ENCODE measurements at places on chromosomes 16 and 17.

DNA sequence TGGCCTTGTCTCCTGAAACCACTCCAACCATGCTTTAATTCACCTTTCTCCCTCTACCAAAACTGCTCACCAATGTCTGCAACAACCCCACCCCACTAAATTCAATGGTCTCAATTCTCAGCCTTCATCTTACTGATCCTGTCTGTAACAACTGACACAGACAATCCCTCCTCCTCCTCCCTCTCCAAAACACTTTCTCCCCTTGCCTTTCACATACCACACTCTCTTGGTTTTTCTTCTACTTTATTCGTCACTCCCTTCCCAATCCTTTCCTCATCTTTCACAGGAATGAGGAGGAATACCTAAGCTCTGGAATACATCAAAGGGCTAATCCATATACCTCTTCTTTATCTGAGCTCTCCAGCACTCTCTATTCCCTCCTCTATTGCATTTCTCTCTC lies 65.4 kb downstream of the STH start:
- DNase-seq = no peak

DNA sequence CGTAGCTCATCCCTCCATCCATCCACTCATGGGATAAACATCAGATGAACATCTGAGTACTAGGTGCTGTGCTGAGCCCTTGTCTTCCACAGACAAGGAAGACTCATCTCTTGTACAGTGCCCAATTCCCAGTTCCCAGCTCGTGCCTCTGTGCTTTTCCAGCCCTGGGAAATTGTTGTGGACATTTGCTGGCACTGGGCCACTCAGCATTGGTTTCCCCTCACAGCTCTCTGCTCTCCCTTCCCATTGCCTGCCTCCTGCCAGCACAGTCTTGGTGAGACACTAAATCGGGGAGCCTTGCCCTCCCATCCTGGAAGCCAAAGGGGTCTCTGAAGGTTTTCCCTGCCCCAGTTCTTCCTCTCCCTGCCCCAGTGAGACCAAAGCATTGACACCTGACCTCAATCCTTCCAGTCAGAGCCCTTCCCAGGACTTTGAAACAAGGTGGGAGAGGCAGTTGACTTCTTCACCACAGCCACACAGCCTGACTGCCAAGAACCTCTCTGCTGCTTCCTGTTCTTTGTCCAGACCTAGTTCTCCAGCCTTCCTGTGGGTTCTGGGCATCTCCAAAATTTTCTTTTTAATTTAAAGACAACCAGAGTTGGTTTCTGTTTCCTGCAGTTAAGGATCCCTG lies 50.2 kb downstream of the WSB1 start:
- DNase-seq = no peak

DNA sequence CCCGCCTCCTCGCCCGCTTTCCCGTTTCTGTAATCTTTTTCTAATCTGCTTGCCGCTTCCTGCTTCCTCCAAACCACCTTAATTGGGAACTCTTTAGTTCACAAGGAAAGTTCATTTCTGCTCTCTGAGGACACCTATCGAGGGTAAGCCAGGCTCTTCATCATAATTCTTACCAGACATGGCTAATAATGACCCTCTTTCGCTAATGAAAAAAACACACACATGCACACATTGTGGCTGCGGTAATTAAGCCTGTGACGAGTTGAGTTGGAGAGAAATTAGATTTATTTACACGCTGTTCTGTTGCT lies 100.6 kb downstream of the ZNF423 start:
- DNase-seq = peak; percentile 21

GRCh38 chr16:79284766-79285165 lies 315.8 kb downstream of the MAF start:
- no peak for DNase-seq

DNA sequence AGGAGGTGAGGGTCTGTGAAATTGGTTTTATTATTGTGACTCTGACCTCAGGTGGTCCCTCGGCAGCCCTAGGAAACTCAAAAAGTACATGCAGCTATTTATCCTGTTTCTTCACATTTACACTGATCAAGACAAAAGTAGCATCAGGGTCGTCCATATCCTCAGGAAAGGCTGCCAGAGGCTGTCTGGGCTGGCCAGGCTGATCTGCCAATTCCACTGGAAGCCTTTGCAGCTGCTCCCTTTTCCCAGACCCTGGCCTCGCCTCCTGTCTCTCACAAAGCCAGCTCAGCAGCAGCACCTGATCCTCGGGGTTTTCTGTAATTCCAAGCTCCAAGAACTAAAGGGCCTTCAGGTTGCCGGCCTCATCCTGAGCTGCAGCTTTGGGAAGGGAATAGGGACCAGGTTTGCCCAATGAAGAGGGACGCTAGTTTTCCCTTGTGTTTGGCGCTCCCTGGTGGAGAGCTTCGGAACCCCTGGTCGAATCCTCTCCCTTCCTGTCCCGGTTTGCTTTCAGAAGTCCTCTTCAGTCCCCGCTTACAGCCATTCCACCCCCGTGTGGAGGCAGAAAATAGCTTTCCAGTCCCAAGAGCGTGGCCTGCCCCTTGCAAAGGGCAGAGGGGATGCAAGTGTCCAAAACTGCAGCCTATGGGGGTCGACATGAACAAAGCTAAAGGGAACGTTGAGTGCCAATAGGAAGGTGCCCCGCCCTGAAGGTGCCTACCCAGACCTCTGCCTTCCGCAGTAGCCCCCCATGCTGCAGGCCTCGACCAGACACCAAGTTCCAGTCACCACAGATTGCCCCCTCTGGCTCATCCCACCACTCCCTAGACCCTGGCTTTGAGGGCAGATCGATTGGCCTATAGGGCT lies 13.4 kb downstream of the MFSD6L start:
- DNase-seq = peak; percentile 55

DNA sequence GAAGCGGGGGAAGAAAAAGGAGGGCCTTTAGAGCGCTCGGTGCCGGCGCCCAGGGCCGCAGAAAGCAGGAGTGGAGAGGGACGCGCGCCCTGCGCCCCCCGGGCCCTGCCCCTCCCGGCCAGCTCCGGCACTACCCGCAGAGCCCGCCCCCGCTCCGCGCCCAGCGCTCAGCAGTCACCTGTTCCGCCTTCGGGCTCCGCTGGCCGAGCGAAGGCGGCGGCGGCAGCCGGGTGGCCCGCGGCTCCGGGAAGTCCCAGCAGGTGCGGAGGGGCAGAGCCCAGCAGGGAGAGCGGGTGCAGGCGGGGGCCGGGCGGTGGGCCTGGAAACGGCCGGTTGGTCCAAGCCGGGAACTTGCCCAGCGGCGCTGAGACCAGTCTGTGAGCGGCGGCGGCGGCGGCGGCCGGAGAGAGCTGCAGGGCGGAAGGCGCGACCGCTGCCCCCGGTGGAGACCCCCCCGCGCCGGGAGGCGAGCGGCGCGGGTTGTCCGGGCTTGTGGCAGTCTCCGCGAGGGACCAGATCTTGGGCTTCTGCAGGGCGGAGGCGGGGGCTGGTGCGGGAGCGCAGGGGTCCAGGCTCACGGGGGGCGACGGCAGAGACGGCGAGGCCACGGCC lies 2.2 kb downstream of the IRX3 start:
- no peak for DNase-seq

DNA sequence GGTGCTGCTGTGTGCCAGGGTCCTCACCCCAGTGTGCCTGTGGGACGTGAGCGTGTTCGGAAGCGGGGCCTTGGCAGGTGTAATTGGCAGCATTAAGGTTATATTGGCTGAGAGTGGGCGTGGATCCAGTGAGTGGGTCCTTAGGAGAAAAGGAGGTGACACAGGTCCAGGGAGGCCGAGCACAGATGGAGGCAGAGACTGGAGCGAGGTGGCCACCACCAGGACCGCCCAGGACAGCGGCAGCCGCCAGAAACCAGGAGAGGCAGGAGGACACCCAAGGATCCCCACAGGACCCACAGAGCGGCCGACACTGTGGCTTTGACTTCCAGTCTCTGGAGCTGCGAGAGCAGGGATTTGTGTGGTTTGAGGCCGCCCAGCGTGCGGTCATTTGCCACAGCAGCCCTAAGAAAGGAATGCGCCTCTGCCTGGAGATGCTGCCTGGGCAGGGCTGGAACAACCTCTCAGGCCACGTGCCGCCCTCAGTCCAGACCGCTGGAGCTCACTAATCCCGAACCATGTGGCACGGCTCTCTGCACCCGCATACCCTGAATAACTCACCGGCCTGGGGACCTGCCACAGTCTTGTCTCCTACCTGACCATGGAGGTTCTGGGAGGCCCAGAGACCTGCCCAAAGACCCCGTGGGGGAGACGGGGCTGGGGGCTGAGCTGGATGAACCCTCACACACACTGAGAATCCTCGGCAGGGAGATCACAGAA lies 45.4 kb downstream of the SOX8 start:
- DNase-seq = no peak

DNA sequence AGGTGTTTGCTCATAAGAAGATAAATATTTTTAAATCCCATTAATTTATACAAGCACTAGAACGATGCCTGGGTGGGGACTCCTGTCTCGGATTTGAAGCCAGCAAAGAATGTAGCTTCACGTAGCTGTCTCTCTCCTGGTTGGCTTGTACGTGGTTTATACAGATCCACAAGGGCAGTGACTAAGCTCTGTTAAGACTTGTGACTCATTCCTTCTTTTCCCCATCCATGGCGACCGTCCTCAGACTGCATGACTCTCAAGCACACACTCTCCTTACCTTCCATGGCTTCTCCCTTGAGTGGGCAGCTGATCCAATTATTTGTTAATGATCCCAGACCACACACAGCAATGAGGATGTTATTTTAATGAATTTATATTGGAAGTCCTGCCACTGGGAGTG lies 679.7 kb upstream of the SOX9 start:
- DNase-seq = peak; percentile 29

GRCh38 chr16:17375461-17376304 lies 95.1 kb downstream of the XYLT1 start:
- DNase-seq = no peak

DNA sequence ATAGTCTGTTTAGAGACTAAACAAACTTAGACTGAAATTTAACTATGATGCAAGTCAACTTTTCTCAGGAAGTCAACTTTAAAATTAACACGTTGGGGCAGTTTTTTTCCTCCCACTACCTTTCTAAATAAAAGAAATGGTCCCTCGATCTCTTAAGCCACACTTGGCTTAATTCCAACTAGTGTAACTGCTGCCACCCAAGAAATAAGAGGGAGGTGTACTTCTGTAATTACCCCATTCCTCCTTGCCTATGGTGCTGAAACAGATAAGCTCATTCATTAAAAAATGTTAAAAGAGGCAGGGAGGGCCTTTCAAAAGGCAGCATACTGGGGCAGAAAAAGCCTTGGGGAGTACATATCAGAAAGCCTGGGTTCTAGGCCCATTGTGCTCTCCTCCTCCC lies 59.8 kb downstream of the NCOR1 start:
- no peak for DNase-seq

DNA sequence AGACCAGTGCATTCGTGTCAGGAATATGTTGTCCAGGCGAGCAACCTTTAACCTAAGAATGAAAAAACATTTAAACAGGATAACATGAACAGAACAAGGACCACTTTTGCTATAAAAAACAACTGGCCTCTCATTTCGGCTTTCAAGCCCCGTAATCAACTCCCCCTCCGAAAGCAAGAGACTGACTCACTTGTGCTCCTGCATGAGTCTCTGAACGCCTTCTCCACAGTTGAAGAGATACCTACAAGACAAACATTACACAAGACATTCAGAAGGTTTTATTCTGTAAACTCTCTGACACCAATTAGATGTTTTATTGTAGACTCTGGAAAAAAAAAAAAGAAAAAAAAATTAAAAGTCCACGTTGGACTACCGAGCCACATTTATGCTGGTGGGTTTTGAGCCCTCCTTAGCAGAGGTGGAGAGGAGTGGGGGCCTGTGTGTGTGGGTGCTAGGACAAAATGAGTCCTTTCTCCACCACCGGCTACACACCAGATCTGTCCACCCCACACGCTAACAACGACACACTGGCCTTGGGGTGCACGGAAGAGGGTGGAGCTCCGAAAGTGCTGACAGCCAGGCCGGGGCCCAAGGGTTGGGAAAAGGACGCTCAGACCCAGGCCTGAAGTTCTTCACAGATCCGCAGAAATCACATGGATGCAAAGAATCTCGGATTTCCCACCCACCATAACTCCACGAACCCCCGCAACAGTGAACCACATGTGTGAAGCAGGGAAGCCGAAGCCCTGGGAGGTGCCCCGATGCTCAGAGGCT lies 759 bp downstream of the ELAC2 start:
- peak; percentile 64 for DNase-seq

DNA sequence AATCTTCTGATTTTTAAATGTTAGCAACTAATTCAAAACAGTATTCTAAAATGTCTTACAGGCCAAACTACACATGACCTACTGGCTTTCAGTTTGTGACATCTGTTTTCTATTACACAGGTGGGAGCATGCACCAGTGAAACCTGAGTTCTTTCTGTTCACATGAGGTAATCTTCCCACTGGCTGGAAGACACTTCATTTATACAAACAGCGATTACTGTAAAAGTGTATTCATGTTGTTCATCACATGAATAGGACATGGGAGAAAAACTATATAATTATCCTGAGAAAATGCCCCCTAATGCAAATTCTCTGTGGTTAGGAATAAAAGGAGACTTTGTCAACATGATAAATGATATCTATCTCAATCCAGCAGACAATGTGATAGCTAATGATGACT lies 11.1 kb upstream of the PIK3R5 start:
- DNase-seq = no peak
